ENCODE measurements at places on chromosomes 5 and 9.

- DNase-seq, result no peak
Measured at GRCh38 chr5:1471240-1471853, 26.1 kb upstream of the SLC6A3 start.

DNA sequence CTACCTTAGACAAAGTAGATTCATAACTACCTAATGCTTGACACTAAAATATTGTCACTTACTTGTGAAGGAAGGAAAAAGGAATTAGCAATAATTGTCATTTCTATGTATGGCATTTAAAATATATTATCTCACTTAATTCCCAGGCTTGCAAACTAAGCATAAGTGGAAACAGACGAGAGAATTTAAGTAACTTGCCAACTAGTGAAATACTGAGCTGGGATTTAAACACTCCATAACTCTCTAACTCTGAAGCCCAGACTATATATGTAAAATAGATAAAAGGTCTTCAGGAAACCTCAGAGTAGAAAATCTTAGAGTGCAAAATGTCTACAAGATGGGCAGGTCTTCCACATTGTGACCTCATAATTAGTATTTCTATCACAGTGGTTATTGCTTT lies 257.8 kb downstream of the SAXO1 start:
- no peak for DNase-seq

- DNase-seq, result no peak
Measured at GRCh38 chr9:125393426-125393825, 131.8 kb downstream of the GAPVD1 start.

GRCh38 chr9:94761481-94761880 lies 35.0 kb downstream of the AOPEP start:
- DNase-seq, result no peak

GRCh38 chr5:164256351-164256750 lies 750.9 kb downstream of the MAT2B start:
- no peak for DNase-seq

GRCh38 chr9:72899734-72900477 lies 52.9 kb downstream of the ALDH1A1 start:
- DNase-seq, result no peak

DNA sequence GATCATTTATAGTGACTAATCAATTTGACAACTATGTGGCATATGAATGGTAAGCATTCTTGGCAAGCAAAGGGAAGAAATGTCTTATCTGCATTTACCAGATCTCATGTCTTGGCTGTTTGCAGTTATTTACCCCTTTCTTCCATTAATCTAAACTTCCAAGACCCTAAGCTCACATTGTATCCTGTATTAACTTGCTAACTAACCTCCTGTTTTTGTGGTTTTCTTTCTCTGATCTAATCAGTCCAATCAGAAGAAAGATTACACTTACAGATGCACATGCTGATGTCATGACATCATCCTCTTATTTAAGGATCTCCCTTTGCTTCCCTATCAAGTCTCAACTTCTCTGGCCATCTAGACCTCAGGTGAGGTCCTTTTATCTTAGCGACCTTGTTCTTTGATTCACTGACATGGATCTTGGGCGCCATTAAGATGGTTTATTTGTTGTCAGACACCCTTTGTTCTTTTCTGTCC lies 95.5 kb downstream of the F2RL2 start:
- no peak for DNase-seq

- DNase-seq, result no peak
Measured at GRCh38 chr9:83296123-83296522, 233.2 kb upstream of the RASEF start.

DNA sequence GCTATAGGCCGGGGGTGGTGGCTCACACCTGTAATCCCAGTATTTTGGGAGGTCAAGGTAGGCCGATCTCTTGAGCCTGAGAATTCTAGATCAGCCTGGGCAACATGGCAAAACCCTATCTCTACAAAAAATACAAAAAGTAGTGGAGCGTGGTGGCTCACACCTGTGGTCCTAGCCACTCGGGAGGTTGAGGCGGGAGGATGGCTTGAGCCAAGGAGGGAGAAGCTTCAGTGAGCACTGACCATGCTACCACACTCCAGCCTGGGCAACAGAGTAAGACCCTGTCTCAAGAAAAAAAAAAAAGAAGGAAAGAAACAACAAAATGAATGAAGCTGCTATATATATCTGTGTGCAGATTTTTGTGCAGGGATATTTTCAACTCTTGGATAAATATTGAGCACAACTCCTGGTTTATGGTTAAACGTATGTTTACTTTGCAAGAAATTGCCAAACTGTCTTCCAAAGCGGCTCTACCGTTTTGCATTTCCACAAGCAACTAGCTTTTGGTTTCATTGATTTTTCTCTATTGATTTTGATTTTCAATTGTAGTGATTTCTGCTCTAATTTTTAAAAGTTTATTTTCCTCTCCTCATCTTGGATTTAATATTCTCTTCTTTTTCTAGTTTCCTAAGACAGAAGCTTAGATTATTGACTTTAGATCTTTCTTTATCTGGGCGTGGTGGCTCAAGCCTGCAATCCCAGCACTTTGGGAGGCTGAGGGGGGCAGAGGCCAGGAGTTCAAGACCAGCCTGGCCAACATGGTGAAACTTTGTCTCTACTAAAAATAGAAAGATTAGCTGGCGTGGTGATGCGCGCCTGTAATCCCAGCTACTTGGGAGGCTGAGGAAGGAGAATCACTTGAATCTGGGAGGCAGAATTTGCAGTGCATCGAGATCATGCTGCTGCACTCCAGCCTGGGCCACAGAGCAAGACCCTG lies 49.2 kb downstream of the SPIN1 start:
- no peak for DNase-seq

GRCh38 chr5:129079496-129079895 lies 15.1 kb upstream of the ISOC1 start:
- no peak for DNase-seq

DNA sequence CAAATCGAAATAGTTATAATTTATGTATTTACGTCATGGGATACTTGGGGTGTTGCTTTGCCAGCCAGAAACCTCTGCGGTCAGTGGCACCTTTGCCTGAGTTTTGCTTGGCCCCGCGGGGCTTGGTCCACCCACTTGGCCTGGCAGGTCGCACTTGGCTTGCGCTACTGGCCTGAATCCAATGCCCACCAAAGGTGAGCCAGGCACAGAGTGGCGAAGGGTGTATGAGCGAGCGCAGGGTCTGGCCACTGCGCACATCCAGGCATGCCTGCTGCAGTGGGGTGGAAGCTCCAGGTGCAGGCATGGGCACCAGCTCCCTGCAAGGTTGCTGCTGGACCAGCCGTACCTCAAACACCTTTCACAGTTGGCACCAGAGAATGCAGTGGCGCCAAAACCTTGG lies 714.6 kb downstream of the CDH9 start:
- no peak for DNase-seq

DNA sequence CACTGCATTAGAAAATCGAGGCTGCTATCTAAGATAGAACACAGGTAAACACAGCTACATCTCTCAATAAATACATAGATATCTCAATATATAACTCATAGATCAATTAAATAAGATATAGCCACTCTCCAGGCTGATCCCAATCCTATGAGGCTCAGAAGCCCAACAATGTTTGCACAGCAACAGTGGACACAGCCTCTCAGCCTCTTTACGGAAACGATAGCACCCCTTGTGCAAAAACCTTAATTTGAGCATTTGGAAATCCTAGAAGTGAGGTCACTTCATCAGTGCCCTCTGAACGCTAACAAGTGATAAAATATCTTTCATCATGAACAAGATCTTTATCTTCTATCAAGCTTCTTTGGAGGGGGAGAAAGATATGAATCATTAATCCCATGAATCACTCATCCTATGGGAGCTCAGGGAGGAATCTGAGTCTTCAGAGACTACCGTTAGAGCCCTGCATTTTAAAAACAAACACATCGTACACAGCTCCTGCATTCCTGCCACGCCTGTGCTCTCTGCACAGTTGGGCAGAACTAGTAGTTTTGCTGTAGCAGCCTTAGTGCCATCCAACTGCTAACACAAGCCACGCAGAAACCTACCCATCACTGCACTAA lies 71.4 kb downstream of the MED27 start:
- DNase-seq, result no peak

DNA sequence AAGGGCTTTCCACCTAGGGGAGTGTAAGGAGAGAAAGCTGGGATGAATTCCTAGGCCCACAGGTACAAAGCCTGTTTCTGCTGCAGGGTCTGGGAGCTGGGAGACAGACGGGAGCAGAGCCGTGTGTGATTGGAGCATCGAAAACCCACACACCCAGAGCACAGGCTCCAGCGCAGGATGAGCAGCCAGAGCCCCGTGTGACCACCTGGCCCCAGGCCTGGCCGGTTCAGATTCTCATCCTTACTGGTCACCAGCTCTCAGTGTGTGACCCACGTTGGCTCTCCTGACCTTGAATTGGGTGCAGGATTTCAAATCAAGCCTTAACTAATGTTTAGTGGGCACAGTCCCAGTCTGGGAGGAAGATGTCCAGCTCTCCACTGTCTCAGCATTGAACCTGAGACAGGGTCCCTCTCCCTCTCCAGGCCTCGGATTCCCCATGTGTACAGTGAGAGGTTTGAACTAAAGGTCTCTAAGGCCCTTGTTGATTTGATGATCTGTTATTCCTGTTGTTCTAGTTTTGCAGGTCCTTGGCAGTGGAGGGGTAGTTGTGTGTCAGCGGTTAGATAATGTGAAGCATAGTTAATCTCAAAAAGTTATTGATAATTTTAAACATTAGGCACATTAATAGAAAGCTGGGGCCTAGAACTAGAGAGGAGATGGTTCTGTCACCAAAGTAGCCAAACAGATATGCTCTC lies 50.1 kb downstream of the PPARGC1B start:
- DNase-seq, result no peak

- DNase-seq, result no peak
Measured at GRCh38 chr5:32562056-32562455, 23.3 kb upstream of the SUB1 start.

- no peak for DNase-seq
Measured at GRCh38 chr9:125829743-125830142, 82.6 kb downstream of the PBX3 start.

DNA sequence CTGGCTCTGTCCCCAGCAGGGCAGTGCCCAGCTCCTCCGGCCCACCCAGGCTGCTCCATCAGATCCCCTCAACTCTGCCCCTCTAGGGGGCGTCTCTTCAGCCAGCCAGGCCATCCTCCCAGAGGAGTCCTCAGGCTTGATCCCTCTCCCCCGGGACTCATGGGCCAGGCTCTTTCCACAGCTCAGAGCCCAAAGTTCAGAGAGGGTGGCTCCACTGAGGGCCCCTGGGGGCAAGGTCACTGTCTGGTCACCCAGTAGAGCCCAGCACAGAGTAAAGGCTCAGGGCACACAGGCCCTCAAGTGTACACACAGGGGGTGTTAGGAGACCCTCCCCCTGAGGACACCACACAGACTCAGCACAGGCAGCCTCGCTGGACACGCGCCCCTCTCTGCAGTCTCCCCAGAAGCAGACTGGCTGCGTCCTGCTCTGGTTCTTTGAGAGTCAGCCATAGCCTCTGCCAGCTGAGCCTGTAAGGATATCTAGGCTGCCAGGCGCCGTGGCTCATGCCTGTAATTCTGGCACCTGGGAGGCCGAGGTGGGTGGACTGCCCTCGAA lies 64.8 kb downstream of the PAX5 start:
- DNase-seq, result no peak

DNA sequence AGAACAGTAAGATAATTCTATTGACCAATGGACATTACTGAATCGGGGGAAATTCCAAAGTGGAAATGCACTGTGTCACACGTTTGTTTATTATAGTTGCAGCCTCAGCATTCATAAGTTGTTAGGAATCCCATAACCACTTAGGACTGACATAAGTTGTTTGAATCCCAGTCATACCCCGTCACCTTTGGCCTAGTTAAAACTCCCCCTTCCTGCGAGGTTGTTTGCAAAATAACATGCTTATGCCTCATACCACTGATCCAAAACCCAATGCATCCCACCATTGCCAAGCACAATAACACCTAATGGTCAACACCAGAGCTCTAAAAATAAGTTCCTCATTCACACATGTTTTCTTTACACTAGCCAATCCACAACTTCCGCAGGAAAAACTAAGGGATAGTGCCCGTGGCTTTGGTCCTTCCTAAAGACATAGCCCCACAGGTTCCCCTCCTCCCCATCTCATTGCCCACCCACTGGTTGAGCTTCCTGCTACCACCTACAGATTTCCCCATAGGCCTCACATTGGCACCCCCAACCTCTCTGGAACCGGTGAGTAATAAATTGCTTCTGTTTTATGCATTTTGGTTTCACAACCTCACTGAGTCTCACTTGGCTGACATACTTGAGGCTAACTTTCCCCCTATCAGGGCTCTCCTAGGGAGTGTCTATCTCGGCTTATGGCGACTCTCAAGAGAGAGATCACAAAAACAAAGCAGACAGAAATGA lies 42.3 kb upstream of the MUSK start:
- DNase-seq, result no peak

- no peak for DNase-seq
Measured at GRCh38 chr5:164060786-164061355, 555.5 kb downstream of the MAT2B start.

DNA sequence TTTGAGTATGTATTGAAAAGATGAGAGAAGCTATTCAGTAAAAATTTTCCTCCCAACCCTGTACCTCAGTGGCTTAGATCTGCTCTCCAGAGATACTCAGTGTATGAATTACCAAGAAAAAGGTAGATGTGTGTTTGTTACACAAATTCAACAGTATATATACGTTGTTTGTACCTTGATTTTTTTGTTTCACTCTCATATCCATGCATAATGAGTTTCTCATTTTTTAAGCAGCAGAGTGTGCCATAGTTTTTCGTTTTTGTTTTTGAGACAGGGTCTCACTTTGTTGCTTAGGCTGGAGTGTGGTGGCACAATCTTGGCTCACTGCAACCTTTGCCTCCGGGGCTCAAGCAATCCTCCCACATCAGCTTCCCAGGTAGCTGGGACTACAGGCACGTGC lies 77.7 kb downstream of the RAB24 start:
- DNase-seq, result no peak

DNA sequence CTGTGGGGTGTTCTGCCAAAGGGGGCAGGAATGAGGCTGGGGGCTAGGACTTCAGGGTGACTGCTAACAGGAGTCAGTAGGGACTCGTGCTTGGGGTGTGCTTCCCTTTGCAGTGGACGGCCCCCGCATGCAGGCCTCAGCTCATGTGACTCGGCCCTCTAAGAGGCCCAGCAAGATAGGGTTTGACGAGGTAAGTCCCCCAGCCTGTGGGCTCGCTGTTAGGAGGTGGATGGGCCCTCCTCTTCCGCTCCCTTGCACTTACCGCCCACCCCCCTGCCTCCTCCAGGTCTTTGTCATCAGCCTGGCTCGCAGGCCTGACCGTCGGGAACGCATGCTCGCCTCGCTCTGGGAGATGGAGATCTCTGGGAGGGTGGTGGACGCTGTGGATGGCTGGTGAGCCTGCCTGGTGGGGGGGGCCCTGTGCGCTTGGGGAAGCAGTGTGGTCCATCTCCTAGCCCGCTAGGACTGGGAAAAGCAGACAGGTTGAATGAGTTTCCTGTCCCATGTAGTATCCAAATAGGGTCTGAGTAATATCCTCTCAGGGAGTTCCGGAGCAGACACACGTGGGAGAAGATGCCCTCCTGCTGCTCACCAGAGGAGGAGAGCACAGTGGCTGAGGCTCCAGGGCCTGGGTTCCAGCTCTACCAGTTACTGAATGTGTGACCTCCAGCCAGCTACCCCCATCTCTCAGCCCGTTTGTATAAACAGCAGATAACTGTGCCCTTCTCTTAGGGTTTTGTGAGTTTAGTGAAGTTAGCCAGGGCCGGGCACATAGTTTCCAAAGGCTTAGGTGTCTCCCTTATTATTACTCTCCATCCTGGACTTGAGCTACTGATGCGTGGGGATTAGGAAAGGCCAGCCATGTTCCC lies 8.2 kb downstream of the CERCAM start:
- no peak for DNase-seq

GRCh38 chr9:111282845-111283244 lies 47.2 kb downstream of the OR2K2 start:
- no peak for DNase-seq

- no peak for DNase-seq
Measured at GRCh38 chr5:1652873-1653697, 129.3 kb upstream of the LPCAT1 start.

All from stimulated activated CD8-positive, alpha-beta memory T cell treated with anti-CD3 and anti-CD28 coated beads, Interleukin-2, amount 100 ng/mL, for 1 hour (primary cell).